Stimulated activated CD8-positive, alpha-beta memory T cell treated with anti-CD3 and anti-CD28 coated beads, Interleukin-12 subunit alpha, Interleukin-12 subunit beta, amount 100 ng/mL, for 4 hours (primary cell): ENCODE measurements at places on chromosomes 7 and 10.

DNA sequence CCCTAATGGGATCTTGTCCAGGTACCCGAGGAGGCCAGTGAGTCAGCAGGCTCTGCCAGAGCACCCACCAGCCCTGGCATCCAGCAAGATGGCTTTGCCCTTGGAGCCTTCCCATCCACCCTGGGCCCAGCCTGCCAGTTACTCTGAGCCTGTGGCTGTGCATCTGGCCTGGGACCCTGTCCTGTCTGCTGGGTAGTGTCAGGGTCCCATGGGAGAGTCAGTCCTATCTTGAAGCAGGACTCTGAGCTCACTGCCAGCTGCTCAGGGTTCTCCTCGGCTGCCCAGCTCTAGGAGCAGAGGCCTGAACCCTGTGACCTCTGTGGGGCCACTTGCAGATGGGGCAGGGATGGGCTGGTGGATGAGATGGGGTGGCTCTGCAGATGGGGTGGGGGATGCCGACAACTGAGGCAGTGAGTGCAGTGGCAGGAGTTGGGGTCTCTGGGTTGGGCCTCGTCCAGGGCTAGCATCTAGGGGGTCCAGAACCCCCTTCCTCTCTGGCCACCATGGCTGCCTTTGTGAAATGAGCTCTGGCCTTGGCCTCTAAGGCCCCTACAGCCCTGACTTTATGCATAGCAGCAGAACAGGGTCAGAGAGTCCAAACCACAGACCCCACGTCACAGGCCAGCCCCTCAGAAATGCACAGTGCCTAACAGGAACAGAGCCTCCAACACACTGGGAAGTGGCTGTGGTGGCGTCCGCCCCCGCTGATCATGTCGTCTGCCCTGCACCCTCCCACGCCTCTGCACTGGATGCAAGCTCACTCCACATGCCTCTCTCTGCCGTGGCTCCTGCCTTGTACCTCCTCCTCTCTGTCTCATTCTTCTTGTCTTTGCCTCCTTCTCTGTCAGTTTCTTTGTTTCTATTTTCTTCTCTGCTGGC lies 88.1 kb upstream of the RET start:
- no peak for DNase-seq

- no peak for DNase-seq
Measured at GRCh38 chr7:131007439-131008330, 273.7 kb upstream of the KLF14 start.

GRCh38 chr10:26485150-26485941 lies 47.2 kb downstream of the APBB1IP start:
- DNase-seq: no peak

DNA sequence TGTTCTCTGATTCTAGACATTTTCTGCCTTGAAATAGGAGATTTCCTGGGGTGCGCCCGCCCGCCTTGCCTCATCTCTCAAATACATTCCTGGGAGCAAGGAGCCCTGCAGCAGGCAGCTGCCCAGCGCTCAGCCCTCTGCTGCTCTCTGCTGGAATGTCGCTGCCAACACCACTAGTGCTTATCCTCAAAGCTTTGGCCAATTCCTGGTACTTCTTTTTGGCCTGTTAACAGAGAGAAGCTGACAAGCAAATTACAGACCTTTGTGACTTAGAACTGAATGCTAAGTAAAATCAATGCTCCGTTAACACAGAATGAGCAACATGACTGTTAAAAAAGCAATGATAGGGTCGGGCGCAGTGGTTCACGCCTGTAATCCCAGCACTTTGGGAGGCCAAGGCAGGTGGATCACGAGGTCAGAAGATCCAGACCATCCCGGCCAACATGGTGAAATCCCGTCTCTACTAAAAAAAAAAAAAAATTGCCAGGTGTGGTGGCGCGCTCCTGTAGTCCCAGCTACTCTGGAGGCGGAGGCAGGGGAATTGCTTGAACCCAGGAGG lies 41.9 kb upstream of the SYPL1 start:
- peak; percentile 45 for DNase-seq

- DNase-seq: no peak
Measured at GRCh38 chr10:14093730-14094484, 236.8 kb downstream of the FRMD4A start.

DNA sequence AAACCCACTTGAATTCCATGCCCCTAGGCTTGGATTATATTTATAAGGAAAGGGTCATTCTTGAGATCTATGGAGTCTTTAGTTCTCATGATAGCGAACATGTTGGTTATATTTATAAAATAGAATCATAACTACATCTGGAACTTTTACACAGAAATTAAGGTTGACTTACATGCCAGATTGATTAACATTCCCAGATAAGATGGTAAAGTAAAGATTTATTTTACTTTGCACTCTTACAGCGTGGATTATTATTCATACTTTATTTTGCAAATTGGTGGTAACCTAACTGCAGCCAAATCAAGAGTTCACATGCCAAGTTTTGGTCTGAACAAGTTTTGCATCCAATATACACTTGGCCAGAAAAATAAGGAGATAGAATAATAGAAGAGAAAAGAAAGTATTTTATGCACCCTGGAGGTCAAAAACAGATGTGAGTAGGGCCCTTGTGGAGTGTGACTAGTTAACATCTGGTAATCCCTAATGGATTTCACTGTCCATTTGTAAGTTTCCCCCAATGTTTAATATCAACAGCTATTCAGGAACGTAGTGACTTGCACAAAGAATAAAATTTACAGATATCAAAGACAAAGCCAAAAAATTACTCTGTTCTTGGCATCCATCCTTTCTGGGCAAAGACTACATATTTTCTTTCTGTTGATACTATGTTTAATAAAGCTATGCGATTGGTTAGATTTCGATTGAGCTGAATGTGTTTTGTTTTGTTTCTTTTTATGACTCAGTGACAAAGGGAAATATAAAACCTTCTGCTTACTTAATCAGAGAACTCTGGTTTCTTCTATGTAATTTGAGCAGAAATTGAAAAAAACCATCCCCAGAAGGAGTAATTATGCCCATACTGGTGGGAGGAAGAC lies 10.1 kb upstream of the TMEM26 start:
- no peak for DNase-seq

- no peak for DNase-seq
Measured at GRCh38 chr7:101507791-101508252, 121.3 kb downstream of the MYL10 start.

DNA sequence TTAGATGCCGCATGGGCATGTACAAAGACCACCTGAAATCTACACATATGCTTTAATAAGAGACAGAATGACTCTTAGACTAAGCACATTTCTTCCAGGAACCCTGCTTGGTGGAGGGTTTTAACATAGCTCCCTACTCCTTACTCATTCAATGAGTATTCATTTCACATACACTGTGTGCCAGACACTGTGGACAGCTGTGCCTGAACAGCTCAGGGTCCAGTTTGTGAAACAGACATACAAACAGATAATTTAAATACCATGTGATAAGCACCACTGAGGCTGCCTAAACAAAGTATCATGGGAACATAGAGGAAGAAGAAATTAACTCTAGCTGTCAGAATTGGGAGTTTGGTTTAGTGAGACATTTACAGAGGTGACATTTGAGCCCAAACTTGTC lies 65.2 kb upstream of the ITPRID1 start:
- DNase-seq: no peak

DNA sequence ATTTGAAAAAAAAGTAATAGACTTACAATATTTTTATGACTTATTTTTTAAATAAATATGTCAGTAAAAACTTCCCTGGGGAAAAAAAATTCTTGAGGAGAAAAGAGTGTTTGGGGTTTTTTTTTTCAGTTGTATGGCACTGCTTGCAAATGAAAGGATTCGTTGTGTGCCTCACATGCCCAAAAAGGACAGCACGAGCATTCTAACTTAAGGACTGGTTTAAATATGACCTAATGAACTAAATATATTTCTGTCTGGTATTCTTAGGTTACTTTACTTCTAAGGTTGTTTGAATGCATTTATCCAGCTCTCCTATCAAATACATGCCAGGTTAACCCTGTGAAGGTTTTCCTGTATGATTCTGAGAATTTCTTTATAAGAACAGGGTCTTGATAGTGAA lies 988 bp upstream of the CD36 start:
- no peak for DNase-seq

GRCh38 chr7:33744293-33745075 lies 160.9 kb upstream of the BMPER start:
- DNase-seq: no peak

- no peak for DNase-seq
Measured at GRCh38 chr10:69504576-69505250, 53.4 kb downstream of the TSPAN15 start.

- peak; percentile 36 for DNase-seq
Measured at GRCh38 chr10:77836299-77836820, 90.2 kb downstream of the DLG5 start.

DNA sequence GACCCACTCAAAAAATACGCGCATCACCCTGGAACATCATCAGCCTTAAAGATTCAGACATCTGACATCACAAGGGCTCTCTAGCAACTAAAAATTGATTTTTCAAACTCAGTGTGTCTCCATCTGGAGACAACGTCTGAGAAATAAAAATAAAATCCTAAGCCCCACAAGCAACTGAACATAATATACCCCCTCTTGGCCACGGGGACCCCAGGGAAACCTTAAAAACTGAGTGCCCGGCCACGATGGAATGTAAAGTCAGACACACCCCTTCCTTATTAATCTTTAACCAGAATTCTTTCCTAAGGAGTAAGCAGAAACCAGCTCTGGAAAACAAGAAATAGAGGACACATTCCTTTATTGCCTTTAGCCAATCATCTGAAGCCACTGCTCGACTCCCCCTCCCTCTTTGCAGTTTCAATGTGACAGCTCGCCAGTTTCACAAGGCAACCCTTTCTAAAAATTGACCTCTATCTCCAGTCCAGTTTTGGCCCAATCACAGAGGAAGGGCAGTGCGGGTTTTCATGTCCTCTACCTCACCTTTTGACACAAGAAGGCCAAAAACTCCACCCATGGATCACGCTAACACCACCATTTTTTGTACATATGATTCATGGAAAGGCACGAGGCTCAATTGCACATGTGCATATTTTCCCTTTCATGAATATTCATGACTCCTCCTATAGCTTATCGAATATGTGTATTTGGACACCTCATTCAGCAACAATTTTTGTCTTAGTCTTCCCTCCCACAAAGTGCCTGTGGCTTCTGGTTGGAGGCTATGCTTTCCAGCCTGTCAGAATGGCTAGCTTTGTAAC lies 24.2 kb downstream of the IFIT3 start:
- no peak for DNase-seq

DNA sequence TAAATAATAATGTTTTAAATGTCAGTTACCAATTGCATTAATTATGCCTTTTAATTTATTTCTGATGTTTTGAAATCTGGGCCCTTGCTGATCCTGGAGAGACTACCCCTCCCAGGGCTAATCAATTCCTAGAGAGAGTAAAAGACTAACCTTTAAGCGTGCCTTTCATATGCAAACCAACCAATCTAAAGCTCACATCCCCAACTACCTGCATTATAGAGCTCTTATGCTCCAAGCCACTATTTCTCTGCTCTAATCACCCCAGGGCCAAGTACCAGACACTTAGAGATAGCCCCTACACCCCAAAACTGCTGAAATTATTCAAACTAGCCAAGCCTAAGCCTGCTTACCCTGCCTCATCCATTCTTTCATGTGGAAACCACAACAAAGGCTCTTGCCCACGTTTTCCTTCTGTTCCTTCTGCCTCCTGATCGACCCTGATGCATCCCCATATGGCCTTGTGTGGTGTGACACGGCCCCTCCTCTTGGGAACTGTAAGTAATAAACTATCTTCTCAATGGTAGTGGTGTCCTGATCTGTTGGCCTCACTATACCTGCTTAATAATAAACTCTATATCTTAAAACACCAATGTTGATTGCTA lies 97.7 kb downstream of the HIBADH start:
- no peak for DNase-seq

DNA sequence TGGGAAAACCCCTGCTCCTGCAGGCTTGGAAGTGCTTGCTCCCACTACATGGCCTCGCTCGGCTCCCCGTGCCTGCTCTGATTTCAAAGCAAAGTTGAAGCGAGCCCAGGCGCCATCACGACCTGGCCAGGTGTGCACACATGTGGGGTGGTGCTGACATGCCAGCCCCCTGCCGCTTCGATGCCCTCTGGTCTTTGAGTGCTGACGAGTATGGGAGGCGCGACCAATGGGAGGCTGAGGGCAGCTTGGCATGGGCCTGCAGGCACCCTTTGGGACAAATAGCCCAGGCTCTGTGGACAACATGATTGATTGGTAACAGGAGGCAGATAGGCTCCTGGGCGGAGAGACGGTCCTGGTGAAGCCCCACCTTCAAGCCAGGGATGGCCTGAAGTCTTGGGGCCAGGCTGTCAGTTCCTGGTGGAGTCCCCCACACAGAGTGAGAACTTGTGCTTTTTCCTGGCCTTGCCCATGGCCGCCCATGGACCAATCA lies 252.4 kb upstream of the SEMA3A start:
- no peak for DNase-seq

- no peak for DNase-seq
Measured at GRCh38 chr7:15399441-15399840, 162.4 kb downstream of the AGMO start.

- DNase-seq: no peak
Measured at GRCh38 chr10:112643600-112644264, 196.7 kb downstream of the VTI1A start.

DNA sequence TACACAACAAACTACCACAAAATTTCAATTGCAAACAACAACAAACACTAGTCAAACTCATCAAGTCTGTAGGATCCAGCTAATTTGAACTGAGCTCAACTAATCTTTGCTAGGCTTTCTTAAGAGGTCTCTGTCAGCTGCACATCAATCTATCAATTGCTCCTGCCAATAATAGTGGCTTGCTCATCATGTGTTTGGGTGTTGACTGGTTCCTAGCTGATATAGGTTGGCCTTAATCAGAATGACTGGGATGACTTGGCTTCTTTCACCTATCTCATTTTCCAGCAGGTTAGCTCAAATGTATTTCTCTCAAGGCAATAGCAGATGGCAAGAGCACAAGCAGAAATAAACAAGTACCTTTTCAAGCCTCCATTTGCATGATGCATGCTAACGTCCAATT lies 370.3 kb upstream of the NFE2L3 start:
- DNase-seq: no peak

DNA sequence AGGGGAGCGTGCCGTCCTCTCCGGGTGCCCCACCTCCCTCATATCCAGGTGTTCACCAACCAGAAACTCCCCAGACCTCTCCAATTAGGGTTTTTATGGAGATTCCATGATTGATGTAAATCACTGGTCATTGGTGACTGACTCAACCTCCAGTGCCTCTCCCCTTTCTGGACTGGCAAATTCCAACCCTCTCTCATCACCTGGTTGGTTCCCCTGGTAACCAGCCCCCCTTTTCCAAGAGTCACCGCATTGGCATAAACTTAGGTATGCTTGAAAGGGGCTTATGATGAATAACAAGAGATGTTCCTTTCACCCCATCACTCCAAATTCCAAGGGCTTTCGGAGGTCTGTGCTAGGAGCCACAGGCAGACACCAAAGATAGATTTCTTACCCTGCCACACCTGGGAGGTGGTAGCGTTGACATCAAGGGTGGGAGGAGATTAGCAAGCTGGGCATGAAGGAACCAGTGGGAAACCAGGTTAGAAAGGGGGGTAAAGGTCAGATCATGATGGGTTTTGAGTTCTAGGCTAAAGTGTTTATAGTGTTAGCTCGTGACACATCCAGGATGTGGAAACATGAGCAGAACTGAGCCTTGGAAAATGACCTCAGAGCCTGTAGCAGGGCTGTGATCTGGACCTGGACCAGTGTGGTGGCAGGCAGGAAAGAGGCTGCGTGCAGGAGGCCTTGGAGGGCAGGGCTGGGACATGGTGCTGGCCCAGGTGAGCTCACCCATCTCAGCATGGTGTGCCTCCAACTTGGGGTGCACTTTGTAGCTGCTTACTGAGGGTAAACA lies 45.1 kb downstream of the CAMK1D start:
- DNase-seq: no peak
